ENCODE measurements at places on chromosomes 5 and 9. TPM values are rescaled to one million over a fixed set of nuclear protein-coding genes. Genes with fewer than 3 reads are reported as not detected.

BRD3 gene
- 63.8 TPM for total RNA-seq

DNA sequence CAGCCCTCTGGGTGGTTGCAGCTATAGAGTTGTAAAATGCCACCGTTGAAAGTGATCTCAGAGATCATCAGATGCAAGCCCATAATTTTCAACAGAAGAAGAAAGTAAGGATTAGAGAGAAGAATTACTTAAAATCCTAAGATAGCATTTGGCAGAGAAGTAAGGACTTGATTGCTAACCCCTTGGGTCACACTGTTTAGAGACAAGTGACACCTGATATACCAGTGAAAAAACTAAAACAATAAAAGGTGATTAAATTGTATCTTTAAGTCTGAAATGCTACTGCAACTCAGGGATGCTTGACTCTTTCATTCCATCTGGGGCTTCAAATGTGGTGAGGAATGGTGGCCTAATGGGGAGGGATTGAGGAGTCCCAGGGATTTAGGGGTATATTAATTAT, 280.9 kb upstream of the PANK3 start:
- H3K4me1 ChIP-seq = no peaks in the 10 kb centered on the region
- no peaks in the 10 kb centered on the region for H3K27me3 ChIP-seq
- H3K36me3 ChIP-seq = peaks cover 2% of the 10 kb centered on the region
- H3K27ac ChIP-seq = no peak overlapping the region
- H3K4me3 ChIP-seq = no peak overlapping the region

- H3K27ac ChIP-seq = no peak overlapping the region
- peak; percentile 60 for DNase-seq
- H3K4me3 ChIP-seq = no peak overlapping the region
- peaks cover 17% of the 10 kb centered on the region for H3K27me3 ChIP-seq
These were observed 91.2 kb downstream of the FSTL4 start for GRCh38 chr5:133520991-133521706.

- H3K27ac ChIP-seq = no peak overlapping the region
- no peaks in the 10 kb centered on the region for H3K4me1 ChIP-seq
- H3K4me3 ChIP-seq = no peak overlapping the region
- no peaks in the 10 kb centered on the region for H3K27me3 ChIP-seq
These were observed 1365.3 kb upstream of the WWC1 start for GRCh38 chr5:166926138-166926537.

DNA sequence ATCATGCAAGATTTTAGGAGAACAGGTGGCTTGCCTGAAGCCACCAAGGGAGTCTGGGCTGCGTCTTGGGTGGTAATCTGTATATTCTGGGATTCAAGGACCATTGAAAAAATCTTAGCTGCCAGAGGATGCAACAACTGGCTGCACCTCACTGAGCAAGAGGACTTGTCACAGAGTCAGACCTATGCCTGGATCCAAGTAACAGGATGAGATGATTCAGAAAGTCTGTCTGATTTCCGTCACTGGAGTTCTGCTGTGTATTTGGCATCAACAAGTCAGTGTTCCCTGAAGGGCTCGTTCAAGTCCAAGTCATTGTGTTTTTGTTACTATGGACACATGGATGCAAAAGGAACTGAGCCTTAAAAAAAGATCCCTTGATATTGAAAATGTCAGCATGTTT, 37.8 kb upstream of the CARTPT start:
- peaks cover 70% of the 10 kb centered on the region for H3K27me3 ChIP-seq
- H3K4me1 ChIP-seq = peaks cover 13% of the 10 kb centered on the region
- no peak for DNase-seq

DNA sequence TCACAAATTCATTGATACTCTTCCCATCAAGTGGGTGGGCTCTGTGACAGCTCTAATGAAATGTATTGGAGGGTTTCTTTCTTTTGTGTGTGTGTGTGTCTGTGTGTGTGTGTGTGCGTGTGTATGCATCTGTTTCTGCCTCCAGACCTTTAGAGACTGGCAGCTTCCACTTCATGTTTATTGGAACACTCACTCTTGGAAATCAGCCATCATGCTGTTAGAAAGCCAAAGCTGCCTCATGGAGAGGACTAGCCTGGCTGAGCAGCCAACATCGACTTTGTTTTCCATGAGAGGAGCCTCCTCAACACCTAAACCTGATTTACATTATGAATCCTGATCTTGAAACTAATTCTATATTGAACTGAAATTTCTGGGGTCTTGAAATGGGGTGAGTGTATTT, 128.5 kb upstream of the FAM174A start:
- H3K27me3 ChIP-seq = peaks cover 5% of the 10 kb centered on the region
- no peak overlapping the region for H3K27ac ChIP-seq
- no peaks in the 10 kb centered on the region for H3K36me3 ChIP-seq
- H3K4me3 ChIP-seq = no peak overlapping the region

DNA sequence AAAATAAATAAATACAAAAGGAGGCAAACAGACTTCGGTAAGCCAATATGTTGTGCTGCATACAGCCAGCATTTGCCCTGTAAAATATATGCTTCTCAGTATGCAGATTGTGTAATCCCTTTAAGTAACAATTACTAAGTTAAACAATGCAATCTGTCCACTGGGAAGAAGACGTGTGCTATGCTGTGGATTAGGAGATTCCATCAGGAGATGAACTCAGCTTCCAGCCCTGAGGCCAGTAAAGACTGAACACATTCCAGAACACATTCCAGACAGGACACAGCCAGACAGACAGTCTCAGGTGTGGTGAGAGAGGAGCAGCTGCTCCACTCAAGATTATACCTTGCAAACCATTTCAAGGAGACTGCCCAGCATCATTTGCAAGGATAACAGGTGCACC, 97.8 kb downstream of the MPDZ start:
- no peak for DNase-seq
- H3K27me3 ChIP-seq = no peaks in the 10 kb centered on the region
- no peak overlapping the region for H3K27ac ChIP-seq
- peaks cover 31% of the 10 kb centered on the region for H3K4me1 ChIP-seq
- peaks cover 28% of the 10 kb centered on the region for H3K36me3 ChIP-seq
- no peak overlapping the region for H3K4me3 ChIP-seq

HTR1A gene
- not detected for total RNA-seq

DNA sequence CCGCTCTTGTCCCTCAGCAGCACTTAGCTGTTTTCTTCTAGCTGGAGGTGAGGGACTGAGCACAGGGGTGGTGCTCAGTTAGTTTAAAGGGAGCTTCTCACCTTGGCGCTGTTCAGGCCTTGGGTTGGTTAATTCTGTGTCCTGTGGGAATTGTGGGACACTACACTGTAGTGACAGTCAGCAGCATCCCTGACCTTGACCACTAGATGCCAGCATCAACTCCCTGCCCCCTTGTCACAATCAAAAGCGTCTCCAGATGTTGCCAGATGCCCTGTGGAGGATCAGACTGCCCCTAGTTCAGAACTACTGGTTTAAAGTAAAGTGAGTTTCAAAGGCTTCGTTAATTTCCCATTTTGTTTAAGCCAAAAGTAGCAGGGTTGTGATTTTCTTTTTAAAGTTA, 65.5 kb upstream of the DMRT3 start:
- peaks cover 11% of the 10 kb centered on the region for H3K27me3 ChIP-seq
- H3K27ac ChIP-seq = no peak overlapping the region
- H3K4me1 ChIP-seq = no peaks in the 10 kb centered on the region
- no peak overlapping the region for H3K4me3 ChIP-seq
- no peak for DNase-seq

- H3K4me1 ChIP-seq = peaks cover 55% of the 10 kb centered on the region
- peak; percentile 84 for DNase-seq
- no peak overlapping the region for H3K27ac ChIP-seq
- no peaks in the 10 kb centered on the region for H3K27me3 ChIP-seq
These were observed 10.5 kb upstream of the IRF1 start for GRCh38 chr5:132500931-132501628.

DNA sequence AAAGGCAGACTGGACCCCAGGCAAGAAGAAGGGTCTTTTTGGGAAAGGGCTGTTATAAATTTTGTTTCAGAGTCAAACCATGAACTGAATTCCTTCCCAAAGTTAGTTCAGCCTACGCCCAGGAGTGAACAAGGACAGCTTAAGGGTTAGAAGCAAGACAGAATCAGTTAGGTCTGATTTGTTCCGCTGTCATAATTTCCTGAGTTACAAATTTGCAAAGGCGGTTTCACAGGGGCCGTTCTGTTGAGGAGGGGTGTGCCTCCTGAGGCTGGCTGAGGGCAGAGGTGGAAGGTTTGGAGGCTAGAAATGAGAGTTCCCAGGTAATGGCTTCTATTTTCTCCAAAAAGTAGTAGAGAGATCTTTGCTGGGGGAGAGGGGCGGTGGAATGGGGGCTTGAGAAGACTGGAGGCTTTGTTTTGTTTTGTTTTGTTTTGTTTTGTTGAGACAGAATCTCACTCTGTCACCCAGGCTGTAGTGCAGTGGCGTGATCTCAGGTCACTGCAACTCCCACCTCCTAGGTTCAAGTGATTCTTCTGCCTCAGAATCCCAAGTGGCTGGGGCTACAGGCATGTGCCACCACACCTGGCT, 4.1 kb upstream of the CERCAM start:
- no peaks in the 10 kb centered on the region for H3K36me3 ChIP-seq
- no peak overlapping the region for H3K27ac ChIP-seq
- peaks cover 15% of the 10 kb centered on the region for H3K4me1 ChIP-seq
- DNase-seq = no peak

DNA sequence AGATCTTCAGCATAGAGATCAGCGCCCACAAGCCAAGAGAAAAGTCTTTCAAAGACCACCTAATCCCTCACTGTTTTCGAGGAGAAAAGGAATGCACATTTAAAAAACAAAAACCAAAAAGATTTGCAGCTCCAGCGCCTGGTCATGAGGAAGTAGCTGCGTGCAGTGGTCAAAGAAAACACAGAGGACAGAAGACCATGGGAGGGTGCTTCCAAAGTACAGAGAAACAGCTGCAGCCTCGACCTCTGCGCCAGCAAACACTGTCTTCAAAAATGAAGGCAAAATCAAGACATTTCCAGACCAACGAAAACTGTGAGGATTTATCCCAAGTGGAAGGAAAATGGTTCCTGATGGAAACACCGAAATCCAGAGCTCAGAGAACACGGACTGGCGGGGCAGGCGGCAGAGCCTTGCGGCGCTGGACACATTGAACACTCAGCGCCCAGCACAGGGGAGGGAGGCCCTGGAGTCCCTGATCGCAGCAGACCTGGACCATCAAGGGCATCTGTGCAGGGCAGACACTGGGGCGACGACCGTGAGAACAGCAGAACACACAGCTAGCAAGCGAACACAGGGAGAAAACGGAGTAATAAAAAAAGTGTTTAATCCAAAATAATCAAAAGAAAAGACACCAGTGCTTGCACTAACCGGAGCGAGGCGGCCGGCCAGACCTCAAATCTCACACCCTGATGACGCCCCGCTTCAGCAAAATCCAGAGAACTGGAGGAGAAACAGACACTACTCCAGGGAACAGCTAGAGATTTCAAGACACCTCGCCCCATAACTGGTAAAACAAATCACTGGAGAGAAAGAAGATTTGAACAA, 12.6 kb upstream of the SLC12A7 start:
- no peak for DNase-seq
- H3K27ac ChIP-seq = no peak overlapping the region
- no peaks in the 10 kb centered on the region for H3K36me3 ChIP-seq
- H3K4me3 ChIP-seq = no peak overlapping the region

DNA sequence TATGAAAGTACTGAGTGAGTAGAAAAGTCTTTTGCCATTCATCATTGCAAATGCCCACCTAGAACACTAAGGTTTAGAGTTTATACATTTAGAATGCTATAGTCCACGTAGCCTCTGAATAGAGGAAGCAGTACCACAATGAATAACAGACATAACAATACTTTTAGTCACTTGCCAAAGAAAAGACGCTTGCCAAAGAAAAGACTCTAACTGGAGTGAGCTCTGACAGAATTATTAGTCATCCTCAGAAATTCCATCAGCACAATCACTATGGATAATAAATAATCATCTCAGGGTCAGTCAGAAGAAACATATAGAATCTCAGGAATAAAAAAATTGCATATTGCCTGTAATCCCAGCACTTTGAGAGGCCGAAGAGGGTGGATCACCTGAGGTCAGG, 168.5 kb upstream of the TARS1 start:
- DNase-seq = no peak
- H3K36me3 ChIP-seq = no peaks in the 10 kb centered on the region
- peaks cover 61% of the 10 kb centered on the region for H3K4me1 ChIP-seq
- H3K4me3 ChIP-seq = no peak overlapping the region
- peak overlapping the region; percentile 81 for H3K27ac ChIP-seq

- H3K27ac ChIP-seq = no peak overlapping the region
- DNase-seq = no peak
- H3K4me1 ChIP-seq = peaks cover 34% of the 10 kb centered on the region
- H3K36me3 ChIP-seq = peaks cover 6% of the 10 kb centered on the region
- no peak overlapping the region for H3K4me3 ChIP-seq
These were observed 117.6 kb upstream of the HMHB1 start for GRCh38 chr5:143694357-143694756.

CTSV gene
- 0.21 TPM for total RNA-seq

DNA sequence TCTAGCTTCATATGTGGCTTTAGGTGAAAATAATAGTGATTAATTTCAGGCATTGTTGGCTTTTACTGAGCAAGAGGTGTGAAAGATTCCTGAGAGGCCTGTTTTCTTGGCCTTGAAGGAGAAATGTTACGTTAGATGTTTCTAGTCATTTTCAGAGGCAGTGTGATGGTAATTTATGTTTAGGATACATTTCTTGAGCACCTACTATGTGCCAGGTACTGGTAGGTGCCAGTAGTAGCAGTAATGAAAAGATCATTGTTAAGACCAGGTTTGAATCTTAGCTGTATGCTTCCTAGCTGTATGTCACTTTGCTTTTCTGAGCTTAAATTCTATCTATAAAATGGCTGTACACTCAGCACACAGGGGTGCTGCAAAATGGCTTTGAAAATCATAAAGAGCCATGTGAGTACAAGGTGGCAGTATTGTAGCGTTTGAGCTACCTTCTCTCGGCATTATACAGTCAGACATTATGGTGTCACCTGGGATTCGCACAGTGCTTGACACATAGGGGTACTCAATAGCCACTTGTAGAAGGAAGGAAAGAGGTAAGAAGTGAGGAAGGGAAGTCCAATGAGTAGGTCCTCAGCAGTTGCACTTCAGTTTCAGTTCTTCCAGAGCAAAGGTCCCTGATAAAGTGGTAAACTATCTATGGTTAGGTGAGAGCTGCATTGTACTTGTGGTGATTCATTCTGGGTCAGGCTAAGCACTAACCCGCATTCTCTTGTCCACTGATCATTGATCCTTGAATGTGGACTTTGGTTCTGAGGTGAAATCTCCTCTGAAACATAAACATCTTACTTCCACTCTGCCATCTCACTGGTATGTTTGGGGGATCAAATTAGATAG, 166.5 kb upstream of the NR3C1 start:
- no peaks in the 10 kb centered on the region for H3K27me3 ChIP-seq
- peaks cover 1% of the 10 kb centered on the region for H3K36me3 ChIP-seq
- no peak for DNase-seq
- H3K27ac ChIP-seq = no peak overlapping the region
- H3K4me3 ChIP-seq = no peak overlapping the region
- no peaks in the 10 kb centered on the region for H3K4me1 ChIP-seq

DNA sequence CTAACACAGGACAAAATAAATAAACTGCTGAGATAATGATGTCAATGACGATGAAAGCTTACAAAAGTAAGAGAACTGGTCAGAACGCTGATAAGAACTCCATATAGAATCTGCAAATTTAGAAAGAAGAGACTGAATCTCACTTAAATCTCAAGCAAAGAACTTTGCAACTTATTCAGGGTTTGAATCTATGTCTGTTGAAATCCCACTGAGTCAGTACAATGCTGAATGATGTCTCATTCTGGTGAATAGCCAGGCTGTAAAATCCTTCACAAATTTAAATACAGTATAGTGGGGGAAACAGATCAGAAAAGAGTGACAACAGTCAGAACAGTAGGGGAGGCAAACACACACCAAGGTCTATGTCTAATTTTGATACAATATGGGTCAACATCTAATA, 38.9 kb upstream of the NR3C1 start:
- no peak for DNase-seq
- H3K4me3 ChIP-seq = no peak overlapping the region
- H3K27ac ChIP-seq = no peak overlapping the region
- no peaks in the 10 kb centered on the region for H3K27me3 ChIP-seq
